Naive thymus-derived CD4-positive, alpha-beta T cell (primary cell): ENCODE measurements at places on chromosomes 2 and 18. TPM values are rescaled to one million over a fixed set of nuclear protein-coding genes. Genes with fewer than 3 reads are reported as not detected.

ACMSD gene
- total RNA-seq = not detected

SULT1C4 gene
- total RNA-seq = not detected

MFF gene
- total RNA-seq = 61.8 and 63.7 TPM in 2 replicates

- no peak for DNase-seq
Observed at GRCh38 chr2:59000796-59001195, 759.7 kb upstream of the FANCL start.

DNA sequence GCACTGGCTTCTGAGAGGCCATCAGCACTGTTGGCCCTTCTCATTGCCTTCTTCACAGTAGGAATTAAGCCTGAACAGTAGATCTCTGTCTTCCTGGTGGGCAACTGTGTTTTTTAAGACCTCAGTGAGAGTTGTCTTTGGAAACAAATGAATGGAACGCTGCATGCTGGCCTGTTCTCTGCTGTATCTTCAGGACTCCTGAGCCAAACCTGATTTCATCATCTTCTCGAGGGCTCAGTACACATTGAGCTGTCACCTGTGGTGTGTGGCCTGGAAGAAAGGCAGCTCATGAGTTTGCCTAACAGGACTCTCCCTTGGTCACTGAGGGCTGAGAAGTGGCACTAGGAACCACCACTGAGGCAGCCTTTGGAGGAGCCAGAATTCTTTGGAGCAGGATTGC is 39.7 kb downstream of the SH3RF3 start:
- DNase-seq = no peak

GRCh38 chr18:31549416-31549815 is 42.3 kb upstream of the TTR start:
- DNase-seq = no peak

- DNase-seq = no peak
Observed at GRCh38 chr18:52679354-52679753, 339.4 kb downstream of the DCC start.
